Stomach (tissue), 19 donors: ENCODE measurements at places on chromosomes 12 and 14. TPM values are rescaled to one million over a fixed set of nuclear protein-coding genes. Genes with fewer than 3 reads are reported as not detected.

MYL2 gene
- not detected for total RNA-seq

PPM1H gene
- 0.29 TPM for total RNA-seq

PWP1 gene
- 38.1 TPM for total RNA-seq

HOXC5 gene
- not detected for total RNA-seq

NXPH4 gene
- total RNA-seq = not detected

TTC6 gene
- total RNA-seq = 33.6 TPM

CIDEB gene
- 6.4 TPM for total RNA-seq

DNA sequence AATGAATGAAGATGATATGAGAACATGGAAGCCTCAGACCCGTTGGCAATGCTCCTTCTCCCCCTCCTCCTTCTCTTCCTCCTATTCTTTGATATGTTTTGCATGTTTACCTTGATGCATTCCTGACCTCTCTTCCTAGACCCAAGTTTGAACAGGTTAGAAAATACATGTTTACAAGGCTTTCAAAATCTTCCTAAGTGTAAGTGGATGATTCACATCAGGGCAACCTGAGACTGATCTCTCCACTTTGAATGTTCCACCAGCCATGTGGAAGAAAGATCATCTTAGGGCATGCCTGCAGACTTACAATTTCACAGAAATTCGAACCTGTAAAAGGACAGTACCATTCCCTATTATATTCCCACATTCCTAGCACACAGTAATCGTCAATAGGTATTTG is 18.0 kb upstream of the LDHB start:
- DNase-seq = no peak

- no peak for DNase-seq
Measured at GRCh38 chr12:52003016-52003550, 3.7 kb upstream of the TAMALIN start.

DNA sequence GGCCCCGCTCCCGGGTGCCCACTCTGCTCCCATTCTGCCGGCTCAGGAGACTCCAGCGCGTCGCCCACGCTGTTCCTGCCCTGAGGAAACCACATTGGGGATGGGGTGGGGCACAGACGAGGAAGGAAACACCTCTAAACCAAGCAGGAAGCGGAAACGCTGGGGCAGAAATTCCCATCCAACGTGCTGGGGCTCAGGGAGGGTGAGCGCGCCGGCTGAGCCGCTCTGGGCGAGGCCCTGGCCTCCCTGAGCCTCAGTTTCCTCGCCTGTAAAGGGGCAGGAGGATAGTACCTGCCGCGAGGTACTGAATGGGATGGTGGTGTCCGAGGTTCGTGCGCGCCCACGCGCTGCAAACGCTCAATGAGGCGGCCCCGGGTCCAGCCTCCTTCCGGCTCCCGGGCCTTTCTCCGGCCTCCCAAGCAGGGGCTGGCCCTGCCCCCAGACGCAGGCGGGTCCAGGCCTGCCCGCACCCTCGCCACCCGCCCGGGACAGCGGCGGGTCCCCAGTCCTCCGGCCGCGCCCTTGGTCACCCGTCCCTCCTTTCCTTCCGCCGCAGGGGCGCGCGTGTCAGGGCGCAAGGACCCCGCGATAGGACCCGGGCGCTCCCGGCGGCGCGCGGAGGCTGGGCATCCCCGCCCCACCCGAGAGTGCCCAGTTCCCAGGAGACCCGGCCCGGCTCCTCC is 673 bp downstream of the BEGAIN start:
- no peak for DNase-seq

- no peak for DNase-seq
Measured at GRCh38 chr12:109267361-109267760, 41.7 kb downstream of the FOXN4 start.

DNA sequence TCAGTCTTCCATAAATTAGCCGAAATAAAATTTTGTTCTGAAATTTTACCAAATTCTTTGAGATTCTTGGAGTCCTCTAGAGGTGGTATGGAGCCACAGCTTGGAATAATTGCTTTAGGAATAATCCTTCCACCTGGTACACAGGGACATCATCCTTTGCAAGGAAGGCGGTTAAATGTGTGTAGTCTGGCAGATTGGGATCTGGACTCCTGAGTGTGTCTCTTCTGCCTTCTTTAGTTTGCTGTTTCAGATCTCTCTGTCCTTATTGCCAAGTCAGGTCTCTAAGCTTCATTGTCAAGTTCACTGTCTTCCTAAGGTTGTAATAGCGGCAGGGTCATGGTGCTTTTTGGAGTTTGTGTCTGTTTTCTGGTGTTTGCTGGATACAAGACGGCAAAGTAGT is 393.9 kb upstream of the RGS6 start:
- DNase-seq = no peak

DNA sequence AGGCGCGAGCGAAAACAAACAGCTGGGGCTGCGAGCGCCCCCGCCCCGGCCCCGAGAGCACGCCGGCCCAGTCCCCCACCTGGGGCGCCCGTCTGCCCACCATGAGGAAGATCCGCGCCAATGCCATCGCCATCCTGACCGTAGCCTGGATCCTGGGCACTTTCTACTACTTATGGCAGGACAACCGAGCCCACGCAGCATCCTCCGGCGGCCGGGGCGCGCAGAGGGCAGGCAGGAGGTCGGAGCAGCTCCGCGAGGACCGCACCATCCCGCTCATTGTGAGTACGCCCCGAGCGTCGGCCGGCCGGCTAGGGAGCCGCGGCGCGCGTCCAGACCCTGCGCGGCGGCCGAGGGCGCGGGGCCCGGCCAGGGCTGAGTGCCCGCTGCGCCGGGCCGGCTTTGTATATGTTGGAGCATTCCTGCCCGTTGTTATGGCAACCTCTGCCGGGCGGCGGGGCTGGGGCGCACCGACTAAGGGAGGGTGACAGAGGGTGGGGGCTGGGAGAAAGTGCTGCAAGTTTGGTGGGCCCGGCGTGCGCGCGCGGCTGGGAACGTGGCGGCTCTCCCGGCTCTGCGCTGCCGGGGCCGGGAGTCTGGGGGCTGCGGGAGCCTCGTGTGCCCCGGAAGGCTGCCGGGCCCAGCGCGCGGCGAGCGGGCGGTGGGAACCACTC is 367 bp downstream of the GALNT16 start:
- peak; percentile 69 for DNase-seq

DNA sequence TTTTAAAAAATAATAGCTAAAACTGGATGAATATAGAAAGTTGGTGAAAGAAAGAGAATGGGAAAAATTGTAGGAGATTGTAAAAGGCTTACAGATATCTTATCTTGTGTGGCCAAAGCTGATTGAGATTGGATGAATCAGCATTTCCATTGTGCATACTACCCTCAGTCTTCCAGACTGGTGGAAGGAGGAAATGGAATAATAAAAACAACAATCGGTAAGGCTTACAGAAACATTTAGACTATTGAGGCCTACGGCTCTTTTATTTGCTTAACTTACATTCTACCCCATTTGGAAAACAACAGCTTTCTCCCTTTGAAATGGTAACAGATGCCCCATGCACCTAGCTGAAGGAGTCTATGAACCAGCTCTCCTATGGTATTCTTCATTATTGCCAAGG is 129.8 kb downstream of the PTPRB start:
- no peak for DNase-seq

DNA sequence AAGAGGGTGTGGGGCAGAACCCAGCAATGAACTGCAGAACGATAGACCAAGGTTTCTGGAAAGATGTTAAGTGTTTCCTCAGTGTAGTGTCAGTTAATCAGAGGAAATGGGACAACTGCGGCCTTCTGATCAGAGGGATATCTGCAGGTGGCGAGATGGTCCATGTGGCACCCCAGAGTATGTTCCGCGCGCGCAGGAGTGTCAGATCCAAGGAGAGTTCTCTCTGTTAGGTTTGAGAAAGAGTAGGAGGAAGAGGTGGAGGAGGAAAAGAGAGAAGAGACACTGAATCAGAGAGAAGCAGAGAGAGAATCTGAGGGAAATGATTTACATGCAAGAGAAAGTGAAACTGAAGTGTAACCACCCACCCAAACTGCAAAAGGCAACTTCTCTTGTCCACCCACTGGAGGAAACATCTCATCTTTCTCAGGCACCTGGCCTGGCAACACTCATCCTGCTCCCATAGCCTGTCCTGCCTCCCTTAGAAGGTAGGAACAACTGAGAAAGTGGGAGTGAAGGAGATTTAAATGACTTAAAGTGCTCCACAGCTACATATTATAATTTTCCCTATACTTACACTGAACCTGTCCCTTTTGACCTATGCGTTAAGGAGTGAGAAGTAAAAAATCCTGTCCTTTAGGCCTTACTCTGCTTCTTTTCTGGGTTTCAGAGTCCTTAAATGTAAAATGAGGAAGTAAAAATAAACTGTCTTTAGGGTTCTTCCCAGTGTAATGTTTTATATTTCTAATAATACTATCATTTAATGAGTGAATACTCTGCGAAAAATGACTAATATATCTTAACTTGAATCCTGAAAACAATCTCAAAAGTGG is 6.8 kb upstream of the TESPA1 start:
- peak; percentile 29 for DNase-seq

- no peak for DNase-seq
Measured at GRCh38 chr12:46160101-46160980, 108.5 kb downstream of the SLC38A1 start.

GRCh38 chr14:26531894-26532293 is 65.9 kb downstream of the NOVA1 start:
- peak; percentile 26 for DNase-seq

GRCh38 chr12:119391673-119392072 is 57.1 kb downstream of the CCDC60 start:
- DNase-seq = no peak

DNA sequence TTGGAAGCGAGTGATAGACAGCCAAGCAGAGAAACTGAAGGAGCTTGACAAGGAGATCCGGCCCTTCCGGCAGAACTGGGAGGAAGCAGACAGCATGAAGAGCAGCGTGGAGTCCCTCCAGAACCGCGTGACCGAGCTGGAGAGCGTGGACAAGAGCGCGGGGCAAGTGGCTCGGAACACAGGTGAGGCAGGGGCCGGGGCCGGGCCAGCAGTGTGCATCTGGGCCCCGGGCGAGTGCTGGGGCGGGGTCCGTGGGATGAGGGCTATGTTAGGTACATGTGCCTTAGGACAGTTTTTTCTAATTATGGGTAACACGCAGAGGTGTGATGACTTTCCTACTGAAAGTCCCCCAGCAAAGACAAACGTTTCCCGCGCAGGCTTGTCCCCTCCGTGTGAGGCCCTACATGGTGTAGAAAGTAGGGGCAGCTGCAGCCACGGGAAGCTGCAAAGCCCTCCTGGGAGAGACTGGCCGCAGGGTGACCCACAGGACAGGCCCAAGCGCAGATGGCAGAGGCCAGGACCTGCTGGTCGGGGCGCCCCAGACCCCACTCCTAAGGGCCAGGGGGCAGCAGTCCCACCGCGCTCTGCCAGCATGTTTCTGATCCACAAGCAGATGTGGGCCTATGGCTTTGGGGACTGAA is 19.1 kb upstream of the AMN start:
- no peak for DNase-seq

DNA sequence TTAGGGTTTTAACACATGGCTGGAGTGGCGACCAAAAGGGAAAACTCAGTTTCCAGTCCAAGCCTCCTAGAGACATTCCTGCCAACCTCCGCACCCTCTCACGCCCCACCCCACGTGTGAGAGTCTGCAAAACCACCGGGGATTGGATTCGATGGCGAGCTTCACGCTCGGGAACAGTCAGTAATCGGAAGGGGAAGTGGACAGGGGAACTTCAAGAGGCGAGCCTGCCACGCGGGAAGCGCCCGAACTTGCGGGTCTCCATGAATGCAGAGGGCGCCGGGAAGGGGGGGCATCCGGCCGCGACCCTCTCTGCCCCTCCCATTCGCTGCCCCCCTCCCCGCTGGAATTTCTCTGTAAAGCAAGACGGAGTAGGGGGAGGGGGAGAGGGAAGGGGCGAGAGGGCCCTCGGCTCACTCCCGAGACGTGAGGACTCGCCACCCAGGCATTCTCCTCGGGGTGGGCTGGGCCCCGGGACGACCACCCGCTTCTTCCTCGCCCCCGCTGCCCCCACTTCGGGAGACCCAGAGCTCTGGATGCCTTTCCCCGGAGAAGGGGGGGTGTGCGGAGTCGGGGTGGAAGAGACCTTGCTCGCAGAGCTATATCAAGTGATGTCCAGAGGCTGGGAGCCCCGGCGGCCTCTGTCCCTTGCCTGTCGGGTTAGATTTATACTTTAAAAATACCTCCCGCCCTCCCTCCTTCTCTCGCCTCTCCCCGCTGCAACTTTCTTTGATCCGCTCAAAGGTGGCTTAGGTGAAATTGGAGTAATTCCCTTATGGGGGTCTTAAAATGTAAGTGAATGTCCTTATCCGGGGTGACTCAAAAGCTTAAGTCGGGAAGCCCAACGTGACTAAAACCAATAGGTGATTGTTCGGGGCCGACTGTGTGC is 2.5 kb upstream of the CCND2 start:
- no peak for DNase-seq

DNA sequence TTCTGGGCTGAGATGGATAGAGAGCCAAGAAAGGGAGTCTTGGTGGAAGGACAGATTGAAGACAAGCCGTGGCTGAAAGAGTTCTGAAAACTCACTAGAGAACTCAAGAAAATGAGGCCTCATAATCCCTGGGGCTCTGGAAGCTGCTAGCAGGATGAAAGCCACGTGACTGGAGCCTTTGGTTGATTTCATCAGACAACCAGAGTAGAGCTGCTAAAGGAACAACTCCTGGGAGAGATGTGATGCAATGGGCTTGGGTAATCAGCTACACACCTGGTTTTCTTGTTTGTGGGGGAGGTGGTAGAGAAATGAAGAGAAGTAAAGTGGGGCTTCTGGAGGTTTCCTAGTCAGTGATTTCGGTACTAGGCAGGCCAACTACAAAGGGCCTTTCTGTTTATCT is 13.4 kb downstream of the CSRNP2 start:
- no peak for DNase-seq

GRCh38 chr14:69619012-69619411 is 7.6 kb downstream of the SUSD6 start:
- no peak for DNase-seq

- no peak for DNase-seq
Measured at GRCh38 chr14:100121643-100122480, 37.6 kb downstream of the DEGS2 start.

GRCh38 chr12:131105736-131106348 is 152.1 kb downstream of the ADGRD1 start:
- DNase-seq = no peak

- DNase-seq = no peak
Measured at GRCh38 chr12:52836042-52836466, 1.9 kb upstream of the KRT79 start.
